ENCODE measurements at places on chromosomes 2 and 18.
A peak's percentile ranks its signal among the peaks of the same experiment; 100 is the strongest.

DNA sequence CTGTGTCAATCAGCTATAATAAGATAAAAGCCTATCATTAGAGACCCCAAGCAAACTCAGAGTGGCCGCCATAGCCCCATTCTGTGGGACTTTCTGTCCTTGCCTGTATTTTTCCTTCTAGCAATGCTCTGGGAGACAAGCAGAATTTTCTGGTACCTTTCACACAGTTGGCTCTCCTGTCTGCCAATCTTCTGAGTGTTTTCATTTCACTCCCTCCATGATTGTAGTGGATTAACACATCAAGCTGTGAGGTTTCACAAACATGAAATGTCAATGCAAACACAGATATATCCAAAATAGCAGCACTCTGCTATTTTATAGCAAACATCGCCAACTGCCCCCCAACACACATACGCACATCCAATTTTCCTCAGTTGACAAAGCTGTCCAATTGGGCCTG, 64.9 kb downstream of the C1D start:
- DNase-seq: no peak

- peak; percentile 0 for DNase-seq
These were observed 322.1 kb downstream of the LRRTM1 start for GRCh38 chr2:79982445-79982844.

DNA sequence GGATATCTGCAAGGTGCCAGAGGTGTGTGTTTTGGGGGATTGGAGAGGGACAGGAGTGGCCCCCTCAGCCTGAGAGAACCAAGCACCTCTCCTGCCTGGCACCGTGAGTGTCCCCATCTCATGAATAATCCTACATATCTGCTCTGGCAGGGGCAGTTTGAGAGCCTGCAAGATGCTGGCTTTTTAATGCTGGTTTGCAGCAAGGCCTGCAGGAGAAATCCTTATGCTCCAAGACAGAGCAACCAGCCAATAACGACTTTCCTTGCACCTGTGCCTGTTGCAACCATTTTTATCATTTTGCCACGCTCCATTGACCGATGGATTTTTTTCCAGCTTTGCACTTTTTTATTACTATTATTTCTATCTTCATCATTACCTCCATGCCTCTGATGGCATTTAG, 259.4 kb upstream of the SKOR2 start:
- DNase-seq: no peak

- DNase-seq: no peak
These were observed 9.9 kb downstream of the OR6B3 start for GRCh38 chr2:240043279-240043989.

DNA sequence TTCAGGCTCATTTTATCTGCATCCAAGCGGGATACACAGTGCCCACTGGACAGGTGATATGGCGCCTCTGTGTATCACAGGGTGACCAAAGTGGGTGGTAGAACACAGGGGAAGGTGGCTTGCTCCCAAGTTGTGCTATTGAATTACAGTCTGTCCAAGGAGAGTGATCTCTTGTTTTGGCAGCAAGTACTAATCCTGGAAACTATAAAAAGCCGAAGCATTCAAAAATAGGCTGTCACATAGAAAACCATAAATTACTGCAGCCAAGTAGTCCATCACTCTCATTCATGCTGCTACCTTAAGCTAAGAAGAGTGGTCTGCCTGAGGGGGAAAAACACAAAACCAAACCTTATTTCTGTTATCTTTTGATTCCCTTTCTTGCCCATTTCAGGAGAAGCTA, 237.1 kb upstream of the POU3F3 start:
- DNase-seq: no peak

GRCh38 chr2:236546561-236547002, 23.0 kb upstream of the ACKR3 start:
- DNase-seq: no peak

DNA sequence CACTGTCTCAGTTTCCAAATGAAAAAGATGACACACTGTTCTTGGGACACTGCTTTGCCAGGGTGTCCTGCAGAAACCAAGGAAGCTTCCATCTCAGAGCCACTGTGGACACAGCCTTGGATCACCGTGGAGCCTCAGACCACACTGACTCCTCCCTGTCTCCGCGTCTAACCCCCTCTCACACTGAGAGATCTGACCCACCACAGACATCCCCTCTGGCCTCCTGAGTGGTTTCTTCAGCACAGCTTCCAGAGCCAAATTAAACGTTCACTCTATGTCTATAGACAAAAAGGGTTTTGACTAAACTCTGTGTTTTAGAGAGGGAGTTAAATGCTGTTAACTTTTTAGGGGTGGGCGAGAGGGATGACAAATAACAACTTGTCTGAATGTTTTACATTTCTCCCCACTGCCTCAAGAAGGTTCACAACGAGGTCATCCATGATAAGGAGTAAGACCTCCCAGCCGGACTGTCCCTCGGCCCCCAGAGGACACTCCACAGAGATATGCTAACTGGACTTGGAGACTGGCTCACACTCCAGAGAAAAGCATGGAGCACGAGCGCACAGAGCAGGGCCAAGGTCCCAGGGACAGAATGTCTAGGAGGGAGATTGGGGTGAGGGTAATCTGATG, 113.4 kb upstream of the PKDCC start:
- DNase-seq: no peak

DNA sequence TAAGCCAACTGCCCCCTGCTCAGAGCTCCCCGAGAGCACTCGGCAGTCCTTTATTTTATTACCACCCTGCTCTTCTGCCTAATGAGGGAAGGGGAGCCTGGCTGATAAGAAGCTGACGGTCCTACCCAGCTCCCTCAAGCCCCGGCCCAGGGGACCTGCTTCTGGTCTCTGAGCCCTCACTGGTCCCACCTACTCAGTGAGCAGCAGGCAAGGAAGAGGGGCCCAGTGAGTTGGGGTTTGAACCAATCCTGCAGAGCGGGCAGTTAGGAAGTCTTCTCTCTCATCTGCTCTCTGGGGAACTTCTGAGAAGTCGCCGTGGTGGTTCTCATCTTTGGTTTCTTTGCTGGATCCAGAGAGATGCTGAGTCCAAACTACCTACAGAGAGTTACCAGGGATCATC, 218.9 kb downstream of the NDUFA10 start:
- no peak for DNase-seq

DNA sequence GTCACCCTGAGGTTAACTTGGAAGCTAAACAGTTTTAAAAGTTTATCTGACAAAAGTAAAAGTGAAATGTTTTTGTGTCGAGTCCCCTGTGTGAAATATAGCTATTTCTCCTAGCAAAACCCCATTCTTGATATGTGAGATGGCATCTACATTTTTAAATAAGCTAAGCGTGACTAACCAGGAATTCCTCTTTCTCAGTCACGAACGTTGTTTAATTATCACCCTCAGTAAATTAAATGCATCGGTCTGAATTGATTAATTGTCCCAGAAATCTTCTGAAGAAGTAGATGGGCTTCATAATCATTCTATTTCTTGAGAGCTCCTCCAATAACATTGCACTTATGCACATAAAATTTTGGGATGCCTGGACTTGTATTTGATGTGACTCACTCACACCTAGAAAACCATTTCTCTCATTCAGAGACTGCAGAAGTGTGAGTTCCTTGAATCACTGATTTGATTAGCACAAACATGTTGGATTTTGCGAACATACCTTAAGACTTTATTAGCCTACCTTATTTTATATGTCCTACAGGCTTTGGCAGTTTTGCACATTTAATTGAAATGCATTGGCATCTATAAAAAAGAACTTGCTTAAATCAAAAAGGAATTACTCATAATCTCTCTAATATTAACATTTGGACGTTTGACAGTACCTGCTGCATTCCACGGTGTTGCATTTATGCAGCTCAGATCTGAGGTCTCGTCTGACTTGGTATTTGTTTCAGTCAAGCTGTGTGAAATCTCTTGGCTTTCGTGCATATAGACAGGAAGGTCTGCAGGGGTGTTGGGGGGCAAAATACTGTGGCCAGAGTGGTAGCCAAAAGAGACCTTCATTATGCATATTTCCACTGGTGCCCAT, 475.2 kb downstream of the EPHA4 start:
- DNase-seq: no peak

- DNase-seq: no peak
These were observed 1.1 kb upstream of the SSB start for GRCh38 chr2:169797601-169798000.

DNA sequence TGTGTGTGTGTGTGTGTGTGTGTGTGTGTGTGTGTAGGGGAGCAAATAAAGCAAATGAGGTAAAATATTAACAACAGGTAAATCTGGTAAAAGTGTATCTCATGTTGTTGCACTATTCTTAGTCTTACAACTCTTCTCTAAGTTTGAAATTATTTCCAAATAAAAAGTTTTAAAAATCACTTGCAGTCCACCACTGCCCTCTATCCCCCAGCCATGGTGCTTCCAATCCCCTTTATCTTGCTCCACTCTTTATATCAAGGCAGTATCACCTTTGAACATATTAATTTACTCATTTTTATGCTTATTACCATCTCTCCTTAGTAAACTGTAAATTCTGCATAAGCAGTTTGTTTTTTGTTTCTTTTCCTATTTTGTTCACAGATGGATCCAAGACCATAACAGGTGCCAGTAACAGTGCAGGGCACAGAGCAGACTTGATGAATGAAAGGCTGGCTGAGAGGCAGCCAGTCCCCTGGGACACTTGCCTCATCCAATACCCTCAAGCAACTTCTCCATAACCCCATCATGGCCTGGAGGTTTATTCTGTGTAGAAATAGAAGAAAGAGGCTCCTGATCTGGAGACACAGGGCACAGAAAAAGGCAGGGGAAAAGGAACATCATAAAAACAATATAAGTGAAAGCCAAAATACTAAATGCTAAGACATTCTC, 67.6 kb downstream of the LDAH start:
- no peak for DNase-seq

DNA sequence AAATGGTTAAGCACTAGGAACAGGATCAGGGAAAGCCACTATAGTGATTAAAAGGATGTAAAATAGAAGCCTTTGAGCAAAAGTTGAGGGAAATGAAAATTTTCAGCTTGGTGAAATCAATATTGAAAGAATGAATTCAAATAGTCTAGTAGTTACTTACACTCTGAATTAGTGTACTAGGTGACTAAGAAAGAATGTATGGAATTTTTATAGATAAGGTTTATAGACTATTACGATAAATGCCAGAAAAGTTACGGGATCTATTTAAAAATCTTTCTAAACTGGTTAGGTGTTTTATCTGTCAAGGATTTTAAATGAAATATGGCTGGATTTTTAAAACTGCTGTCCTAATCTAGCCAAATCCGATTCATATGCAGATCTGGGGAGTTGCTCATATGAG, 208.6 kb downstream of the MYO3B start:
- DNase-seq: no peak

DNA sequence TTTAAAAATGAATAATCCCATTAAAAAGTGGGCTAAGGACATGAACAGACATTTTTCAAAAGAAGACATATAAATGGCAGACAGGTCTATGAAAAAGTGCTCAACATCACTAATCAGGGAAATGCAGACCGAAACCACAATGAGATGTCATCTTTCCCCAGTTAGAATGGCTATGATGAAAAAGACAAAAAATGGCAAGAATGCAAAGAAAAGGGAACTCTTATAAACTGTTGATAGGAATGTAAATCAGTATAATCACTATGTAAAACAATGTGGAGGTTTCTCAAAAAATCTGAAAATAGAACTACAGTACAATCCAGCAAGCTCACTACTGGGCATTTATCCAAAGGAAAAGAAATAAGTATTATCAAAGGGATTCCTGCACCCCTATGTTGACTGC, 169.2 kb downstream of the METTL4 start:
- DNase-seq: no peak

- no peak for DNase-seq
These were observed 136.4 kb downstream of the SCG2 start for GRCh38 chr2:223465793-223466192.

- no peak for DNase-seq
These were observed 102.5 kb upstream of the RASGRP3 start for GRCh38 chr2:33373986-33374385.

GRCh38 chr2:126635281-126635680, 20.7 kb upstream of the GYPC start:
- no peak for DNase-seq

- DNase-seq: no peak
These were observed 31.7 kb upstream of the CERS6 start for GRCh38 chr2:168424112-168424951.

DNA sequence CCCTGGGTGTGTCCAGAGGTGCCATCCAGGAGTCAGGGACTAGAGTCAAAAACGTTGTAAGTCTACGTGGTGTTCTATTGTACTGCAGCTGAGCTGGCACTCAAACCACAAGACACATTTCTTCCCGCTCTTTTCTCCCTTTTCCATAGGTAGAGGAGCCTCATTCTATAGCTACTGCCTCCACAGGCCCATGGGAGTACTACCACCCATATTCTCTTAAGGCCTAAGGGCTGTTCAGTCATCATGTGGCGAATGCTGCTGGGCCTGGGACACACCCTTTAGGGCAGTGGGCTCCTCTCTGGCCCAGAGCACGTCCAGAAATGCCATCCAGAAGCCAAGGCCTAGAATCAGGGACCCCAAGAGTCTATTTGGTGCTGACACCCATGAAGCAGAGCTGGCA, 1271.7 kb downstream of the CNTNAP5 start:
- no peak for DNase-seq

DNA sequence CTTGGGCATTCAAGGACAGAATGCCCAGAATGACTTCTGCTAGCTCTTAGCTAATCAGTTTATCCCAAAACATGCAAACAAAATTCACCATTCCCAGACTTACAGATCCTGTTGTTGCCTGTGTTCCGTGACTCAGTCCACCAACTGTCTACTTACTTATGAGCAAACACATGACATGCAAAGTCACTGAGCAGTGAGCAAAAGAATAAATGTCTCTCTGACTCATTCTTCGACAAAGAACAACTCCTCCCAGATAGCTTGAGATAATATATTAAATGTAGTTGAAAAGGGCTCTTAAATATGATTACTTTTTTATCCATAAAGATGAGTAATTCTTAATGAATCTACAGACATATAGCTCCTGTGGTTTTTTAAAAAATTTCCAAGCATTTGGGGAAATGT, 9.0 kb upstream of the CREG2 start:
- DNase-seq: no peak

DNA sequence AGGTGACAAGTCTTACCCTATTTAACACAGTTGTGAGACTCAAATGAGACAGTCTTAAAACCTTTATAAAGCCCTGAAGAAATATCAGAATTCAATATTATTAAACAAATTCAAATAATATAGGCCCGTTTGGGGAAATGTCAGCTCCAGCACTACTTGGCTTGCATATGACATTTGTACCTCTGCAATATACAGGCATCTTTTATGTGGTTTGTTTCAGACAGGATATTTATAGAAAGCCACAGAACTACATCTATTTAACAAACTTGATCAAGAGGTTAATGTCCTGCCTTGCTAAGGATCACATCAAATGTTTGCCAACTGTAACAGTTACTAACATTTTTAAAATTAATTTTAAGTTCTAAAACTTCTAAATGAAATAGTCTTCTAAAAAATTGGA, 3.2 kb upstream of the MREG start:
- DNase-seq: no peak

DNA sequence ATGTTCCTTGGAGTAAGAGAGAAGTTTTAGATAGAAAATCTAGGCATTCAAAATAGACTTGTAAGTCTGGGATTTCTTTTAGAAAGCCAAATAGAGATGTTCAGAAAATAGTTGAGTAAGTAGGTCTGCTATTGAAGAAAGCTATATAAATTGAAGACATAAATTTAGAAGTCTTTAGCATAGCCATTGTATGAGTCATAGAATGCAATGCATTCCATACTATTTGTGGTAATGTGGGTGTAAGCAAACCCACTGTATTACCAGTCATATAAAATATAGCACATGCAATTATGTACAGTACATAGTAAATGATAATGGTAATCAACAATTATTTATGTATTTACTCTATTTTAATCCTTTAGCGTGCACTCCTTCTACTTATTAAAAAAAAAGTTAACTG, 14.1 kb downstream of the MC4R start:
- DNase-seq: no peak

All from stimulated activated CD4-positive, alpha-beta T cell treated with anti-CD3 and anti-CD28 coated beads, Interleukin-4, amount 100 ng/mL, for 48 hours (primary cell).